ENCODE measurements at places on chromosomes 5 and 9.

DNA sequence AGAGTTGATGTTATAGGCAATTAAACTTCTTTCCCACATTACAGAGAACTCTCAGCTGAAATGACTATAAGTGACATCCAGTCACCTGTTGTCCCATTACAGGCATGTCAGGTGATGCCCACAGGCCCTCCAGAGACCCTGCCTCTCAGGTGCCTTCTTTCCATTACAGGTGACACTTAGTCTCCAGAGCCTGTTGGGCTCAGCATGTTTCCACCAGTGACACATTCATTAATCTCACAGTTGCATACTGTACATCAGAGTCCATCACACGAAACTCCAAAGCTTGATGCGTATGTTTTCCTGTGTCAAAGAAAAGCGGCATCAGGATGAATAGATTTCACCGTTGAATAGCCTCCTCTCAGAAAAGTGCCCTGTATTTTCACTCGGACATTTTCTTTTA, 14.6 kb downstream of the PRUNE2 start:
- DNase-seq: no peak

DNA sequence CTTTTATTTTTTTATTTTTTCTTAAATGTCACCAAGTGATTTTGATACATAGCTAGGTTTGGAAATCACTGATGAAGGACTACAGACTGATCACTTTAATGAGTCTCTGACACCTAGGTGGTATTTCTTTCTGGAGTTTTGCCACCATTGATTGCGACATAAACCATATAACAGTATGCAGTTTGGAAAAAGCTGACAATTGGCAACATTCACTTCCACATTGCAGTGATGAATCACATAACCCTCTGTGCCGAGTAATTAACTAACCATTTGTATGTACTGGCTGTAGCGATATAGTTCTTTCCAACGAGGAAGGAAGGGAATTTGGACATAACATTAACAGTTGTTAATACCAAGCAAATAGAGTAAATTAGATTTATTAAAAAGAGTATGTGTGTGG, 222.9 kb upstream of the EFNA5 start:
- no peak for DNase-seq

DNA sequence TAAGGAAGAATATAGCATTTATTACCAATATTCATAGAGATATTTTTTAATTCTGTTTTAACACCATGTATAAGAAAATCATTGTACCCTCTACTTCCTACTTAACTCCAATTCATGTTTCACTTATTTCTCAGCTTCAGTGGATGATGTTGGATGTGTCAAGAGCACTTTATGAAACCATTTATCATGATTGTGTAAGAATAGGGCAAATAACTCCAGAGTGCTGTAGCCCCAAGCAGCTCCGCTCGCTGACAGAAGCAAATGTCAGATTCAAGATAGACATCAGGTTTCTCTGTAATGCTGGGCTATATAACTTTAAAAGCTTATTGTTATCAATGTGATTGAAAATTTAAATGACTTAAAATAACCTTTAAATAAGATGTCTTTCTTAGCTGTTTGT, 50.4 kb downstream of the MAST4 start:
- no peak for DNase-seq

DNA sequence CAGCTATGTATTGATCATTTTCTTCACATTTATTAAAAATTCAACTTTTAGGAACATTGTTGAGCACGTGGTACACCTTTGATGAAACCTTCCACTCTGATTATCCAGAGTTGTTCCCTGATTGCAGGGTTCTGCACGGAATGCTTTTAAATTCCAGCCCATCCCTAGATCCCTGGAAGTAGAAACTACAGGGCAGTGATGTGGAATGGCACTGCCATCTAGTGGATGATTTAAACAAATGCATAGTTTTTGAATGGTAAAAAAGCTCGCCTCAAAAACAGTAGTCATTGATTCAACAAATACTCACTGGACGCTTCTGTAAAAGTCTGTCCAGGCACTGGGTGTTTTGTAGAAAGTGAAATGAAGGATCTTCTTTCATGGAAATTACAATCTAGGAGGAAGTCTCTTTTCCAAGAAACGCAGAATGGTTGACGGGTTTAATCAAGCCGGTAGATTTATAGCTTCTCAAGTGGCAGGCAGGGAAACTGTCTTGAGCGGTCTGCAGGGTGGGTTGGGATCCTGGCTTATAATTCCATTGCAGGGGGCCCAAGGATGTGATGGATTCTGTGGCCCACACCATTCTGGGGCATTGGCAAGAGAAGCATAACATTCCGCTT, 118.4 kb downstream of the ARHGAP26 start:
- DNase-seq: no peak

DNA sequence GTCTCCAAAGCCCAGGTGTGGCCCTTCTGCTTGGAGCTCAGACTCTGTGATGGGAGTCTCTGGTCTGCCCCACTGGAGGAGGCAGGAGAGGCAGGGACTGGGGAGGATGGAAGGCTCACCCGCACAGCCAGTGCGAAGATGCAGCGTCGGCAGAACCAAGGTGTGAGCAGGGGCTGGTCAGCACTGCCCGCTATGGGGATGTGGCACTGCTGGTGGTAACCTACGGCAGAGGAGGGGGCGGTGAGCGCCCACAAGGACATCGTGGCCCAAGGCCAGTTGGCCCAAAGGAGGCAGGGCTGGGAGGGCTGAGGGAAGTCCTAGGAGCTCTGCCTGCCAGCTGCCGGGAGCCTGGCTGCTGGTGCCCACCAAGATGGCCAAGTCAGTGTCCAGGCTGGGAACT, 7.3 kb downstream of the PHF19 start:
- no peak for DNase-seq

Data from activated gamma-delta T cell treated with anti-CD3 and anti-CD28 coated beads, Interleukin-2, amount 50 U/mL, for 16 hours (primary cell).